ENCODE measurements at places on chromosomes 4 and X. TPM values are rescaled to one million over a fixed set of nuclear protein-coding genes. Genes with fewer than 3 reads are reported as not detected.

GRCh38 chr4:38600575-38600974 lies 63.4 kb upstream of the KLF3 start:
- peak; percentile 6 for DNase-seq
- peaks cover 2% of the 10 kb centered on the region for H3K4me1 ChIP-seq
- no peaks in the 10 kb centered on the region for H3K36me3 ChIP-seq
- H3K27me3 ChIP-seq, result peaks cover 18% of the 10 kb centered on the region

DNA sequence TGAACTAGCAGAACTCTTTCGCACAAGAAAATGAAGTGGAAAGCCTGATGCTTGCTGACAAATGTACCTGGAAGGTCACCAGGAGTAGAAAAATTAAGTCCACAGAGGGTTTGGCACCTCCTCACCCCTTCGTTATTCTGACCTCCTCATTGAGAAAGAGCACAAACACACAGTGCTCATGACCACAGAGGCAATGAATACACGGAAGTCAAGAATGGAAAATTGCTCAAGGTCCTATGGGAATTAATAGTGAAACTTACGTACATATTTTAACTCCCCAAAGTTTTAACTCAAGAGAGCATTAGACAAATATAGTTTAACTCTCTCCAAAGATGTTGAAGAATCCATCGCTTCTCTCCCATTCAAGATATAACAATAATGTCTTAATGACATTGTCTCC lies 83.6 kb upstream of the CAMK2D start:
- H3K36me3 ChIP-seq, result peaks cover 30% of the 10 kb centered on the region

GRCh38 chr4:154611833-154612232 lies 623 bp downstream of the FGG start:
- H3K27ac ChIP-seq, result no peak overlapping the region
- no peaks in the 10 kb centered on the region for H3K4me1 ChIP-seq
- H3K36me3 ChIP-seq, result no peaks in the 10 kb centered on the region

Gene RGN
- 0.18 TPM for total RNA-seq

DNA sequence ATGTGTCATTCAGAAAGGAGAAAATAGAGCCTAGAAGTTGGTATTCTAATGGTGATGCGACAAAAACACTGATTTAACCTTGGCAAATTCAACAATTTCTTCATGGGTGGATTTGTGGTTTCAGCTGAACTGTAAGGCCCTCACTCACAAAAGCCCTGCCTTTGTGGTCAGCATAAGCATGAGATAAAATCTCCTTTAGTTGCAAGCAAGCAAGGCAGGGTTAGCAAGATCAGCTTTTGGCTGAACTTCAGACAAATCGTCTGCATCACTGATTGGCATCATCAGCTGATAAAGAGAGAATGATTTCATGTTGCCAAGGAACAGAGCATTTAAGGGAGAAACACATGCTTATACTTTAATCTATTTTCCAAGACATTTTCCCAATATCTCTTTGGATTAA lies 2582.2 kb downstream of the PCDH7 start:
- DNase-seq, result no peak
- no peak overlapping the region for H3K27ac ChIP-seq
- H3K4me1 ChIP-seq, result no peaks in the 10 kb centered on the region
- peaks cover 2% of the 10 kb centered on the region for H3K36me3 ChIP-seq
- no peak overlapping the region for H3K4me3 ChIP-seq

- H3K4me1 ChIP-seq, result peaks cover 20% of the 10 kb centered on the region
- no peaks in the 10 kb centered on the region for H3K27me3 ChIP-seq
- no peak for DNase-seq
- H3K27ac ChIP-seq, result no peak overlapping the region
- H3K4me3 ChIP-seq, result no peak overlapping the region
These were observed 918.9 kb upstream of the EPHA5 start for GRCh38 chr4:66589183-66589582.

- H3K4me1 ChIP-seq, result no peaks in the 10 kb centered on the region
- H3K27ac ChIP-seq, result no peak overlapping the region
- no peaks in the 10 kb centered on the region for H3K36me3 ChIP-seq
These were observed 270.8 kb downstream of the PTTG2 start for GRCh38 chr4:38230821-38231563.

- H3K27me3 ChIP-seq, result no peaks in the 10 kb centered on the region
- no peak for DNase-seq
- no peak overlapping the region for H3K4me3 ChIP-seq
- H3K27ac ChIP-seq, result no peak overlapping the region
- peaks cover 2% of the 10 kb centered on the region for H3K36me3 ChIP-seq
These were observed 186.1 kb downstream of the ENOX2 start for GRCh38 chrX:130716781-130717413.
